ENCODE measurements at places on chromosomes 5 and 9.

DNA sequence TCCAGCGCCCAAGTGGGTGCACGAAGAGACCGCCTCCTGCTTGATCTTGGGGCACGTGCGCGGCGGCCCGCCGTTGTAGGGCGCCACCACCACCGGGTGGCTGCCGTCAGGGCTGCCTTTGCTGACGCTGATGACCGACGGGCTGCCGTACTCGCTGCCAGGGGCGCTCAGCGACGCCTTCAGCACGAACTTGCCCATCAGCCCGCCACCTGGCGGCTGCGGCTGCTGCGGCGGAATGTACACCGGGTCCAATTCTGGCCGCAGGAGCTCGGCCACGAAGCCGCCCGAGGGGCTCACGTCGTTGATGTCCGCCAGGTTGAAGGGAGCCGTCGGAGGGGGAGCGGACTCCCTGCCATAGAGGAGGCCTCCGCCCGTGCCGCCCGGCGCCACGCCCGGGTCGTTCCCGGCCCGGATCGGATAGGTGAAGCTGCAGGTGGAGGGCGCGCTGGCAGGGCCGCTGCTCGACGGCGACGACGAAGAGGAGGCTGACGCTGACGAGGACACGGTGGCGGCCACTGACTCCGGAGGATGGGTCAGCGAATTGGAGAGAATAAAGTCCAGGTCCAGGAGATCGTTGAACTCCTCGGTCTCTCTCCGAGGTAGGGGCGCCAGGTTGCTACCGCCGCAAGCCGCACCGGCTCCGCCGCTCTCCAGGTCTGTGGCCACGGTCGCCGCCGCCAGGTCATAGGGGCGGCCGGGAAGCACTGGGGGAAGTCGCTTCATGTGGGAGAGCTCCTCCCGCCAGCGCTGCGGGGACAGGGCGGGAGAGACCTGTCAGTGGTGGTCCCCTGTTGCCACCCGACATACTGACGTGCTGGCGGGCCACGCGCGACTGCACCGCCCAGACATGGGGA is 1.8 kb downstream of the KLF4 start:
- peak; percentile 73 for DNase-seq

GRCh38 chr9:91795598-91796241 is 154.3 kb downstream of the ROR2 start:
- no peak for DNase-seq

- no peak for DNase-seq
These were observed 1.2 kb downstream of the USP20 start for GRCh38 chr9:129836311-129837007.

DNA sequence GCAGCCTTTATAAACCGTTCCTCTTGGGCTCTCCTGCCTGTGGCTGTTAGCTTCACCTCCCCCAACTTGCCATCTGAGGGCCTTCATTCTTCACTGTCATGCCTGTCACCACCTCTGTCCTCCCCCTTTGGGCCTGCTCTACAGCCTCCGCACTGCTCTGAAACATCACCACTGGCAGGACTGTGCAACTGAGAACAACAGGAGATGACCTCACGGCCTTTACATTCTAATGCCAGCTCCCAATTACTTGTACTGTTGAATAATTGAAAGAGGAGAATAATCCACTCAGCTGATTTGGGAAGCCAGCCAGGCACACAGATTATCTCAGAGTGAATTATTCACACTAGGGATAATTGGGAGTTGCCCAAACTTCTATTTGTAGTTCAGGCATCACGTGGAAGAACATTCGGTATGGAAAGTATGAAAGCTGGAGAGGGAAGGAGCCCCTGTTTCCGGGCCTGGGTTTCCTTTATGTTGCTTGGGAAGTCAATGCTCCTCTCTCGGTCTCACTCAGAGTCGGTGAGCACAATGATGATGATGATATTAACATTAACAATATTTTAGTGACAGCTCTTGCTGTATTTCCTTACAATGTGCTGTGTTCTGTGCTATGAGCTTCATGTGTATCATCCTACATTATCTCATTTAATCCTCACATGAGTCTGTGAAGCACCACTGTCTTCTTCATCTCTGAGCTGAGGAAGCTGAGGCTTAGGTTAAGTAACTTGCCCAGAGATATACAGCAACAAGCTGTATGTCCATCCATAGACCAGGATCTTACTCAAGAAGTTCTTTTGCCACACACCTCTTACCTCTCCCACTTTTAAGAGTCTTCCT is 99.3 kb upstream of the LRRTM2 start:
- DNase-seq: peak; percentile 60

DNA sequence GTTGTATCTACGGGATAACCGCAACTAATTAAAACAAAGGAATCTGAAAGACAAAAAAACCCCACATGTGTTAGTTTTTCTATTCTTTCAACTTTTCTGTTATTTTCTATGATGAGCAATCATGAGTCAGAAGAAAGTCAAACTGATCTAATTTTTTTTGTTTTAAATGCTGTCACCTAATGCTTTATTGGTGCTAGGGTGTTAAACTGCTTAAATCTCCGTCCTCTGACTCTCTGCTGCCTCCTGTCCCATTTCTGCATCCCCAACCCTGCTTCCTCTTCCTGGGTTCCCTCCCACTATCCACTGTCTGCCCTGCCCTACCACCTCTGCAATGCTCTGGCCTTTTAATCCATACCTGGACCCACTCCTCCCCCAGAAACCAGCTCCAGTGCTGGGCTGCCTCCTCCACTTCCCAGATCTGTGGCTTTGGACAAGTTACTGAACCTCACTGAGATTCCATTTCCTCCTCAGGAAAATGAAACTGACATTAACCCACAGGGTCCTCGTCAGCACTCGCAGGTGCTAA is 15.7 kb downstream of the PTPN3 start:
- no peak for DNase-seq

GRCh38 chr5:159202151-159202550 is 7.2 kb downstream of the RNF145 start:
- DNase-seq: no peak

GRCh38 chr5:10536931-10537579 is 26.8 kb upstream of the ANKRD33B start:
- DNase-seq: no peak

GRCh38 chr9:106846307-106846706 is 16.7 kb upstream of the ZNF462 start:
- DNase-seq: no peak

All from cardiac fibroblast (primary cell).